Umbilical cord (tissue), 2 donors: ENCODE measurements at places on chromosomes 1 and 21.

GRCh38 chr1:45895406-45895805, 92.0 kb downstream of the MAST2 start:
- no peak for DNase-seq

GRCh38 chr1:39474810-39475209, 16.6 kb upstream of the BMP8A start:
- DNase-seq = no peak

- peak; percentile 80 for DNase-seq
Measured at GRCh38 chr1:33295450-33296081, 25.3 kb downstream of the A3GALT2 start.

GRCh38 chr1:201904579-201904978, 15.9 kb downstream of the SHISA4 start:
- DNase-seq = peak; percentile 98

- no peak for DNase-seq
Measured at GRCh38 chr1:87030740-87031690, 116.6 kb downstream of the HS2ST1 start.

DNA sequence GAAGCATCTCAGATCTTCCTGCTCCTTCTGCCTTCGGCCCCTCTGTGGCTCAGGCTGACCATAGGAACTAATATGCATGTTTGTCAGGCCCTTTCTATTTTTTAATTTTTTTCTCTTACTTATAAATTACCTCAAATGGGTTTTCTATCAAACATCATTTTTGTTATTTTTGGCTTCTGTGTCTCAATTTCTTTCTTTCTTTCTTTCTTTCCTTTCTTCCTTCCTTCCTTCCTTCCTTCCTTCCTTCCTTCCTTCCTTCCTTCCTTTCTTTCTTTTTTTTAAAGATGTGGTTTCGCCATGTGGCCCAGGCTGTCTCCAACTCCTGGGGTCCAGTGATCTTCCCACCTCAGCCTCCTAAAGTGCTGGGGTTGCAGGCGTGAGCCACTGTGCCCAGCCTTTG, 36.2 kb upstream of the TLR5 start:
- DNase-seq = no peak
